ENCODE measurements at places on chromosomes 12 and 14.

GRCh38 chr14:59274991-59275391 is 86.5 kb downstream of the DAAM1 start:
- DNase-seq: no peak

GRCh38 chr12:8064131-8064530 is 2.0 kb downstream of the C3AR1 start:
- DNase-seq: peak; percentile 13

DNA sequence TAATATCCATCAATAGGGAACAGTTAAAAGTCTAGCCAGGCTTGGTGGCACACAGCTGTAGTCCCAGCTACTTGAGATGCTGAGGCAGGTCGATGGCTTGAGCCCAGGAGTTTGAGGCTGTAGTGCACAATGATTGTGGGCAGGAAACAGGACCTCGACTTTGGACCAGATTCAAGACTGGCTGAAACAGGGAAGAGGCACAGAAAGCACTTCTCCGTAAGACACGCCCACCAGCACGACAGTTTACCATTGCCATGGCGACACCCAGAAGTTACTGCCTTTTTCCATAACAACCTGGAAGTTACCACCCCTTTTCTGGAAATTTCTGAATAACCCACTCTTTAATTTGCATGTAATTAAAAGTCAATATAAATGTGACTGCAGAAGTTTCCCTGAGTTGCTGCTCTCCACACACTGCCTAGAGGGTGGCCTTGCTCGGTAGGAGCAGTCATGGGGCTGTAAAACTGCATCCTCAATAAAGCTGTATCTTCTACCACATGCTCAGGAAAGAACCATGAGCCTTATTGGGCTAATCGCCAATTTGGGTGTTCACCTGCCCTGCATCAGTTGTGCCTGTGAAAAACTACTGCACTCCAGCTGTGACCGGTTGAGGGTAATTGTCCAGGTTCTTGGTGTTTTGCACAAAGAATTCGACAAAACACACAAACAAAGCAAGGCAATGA is 4.6 kb upstream of the LRRC23 start:
- no peak for DNase-seq

DNA sequence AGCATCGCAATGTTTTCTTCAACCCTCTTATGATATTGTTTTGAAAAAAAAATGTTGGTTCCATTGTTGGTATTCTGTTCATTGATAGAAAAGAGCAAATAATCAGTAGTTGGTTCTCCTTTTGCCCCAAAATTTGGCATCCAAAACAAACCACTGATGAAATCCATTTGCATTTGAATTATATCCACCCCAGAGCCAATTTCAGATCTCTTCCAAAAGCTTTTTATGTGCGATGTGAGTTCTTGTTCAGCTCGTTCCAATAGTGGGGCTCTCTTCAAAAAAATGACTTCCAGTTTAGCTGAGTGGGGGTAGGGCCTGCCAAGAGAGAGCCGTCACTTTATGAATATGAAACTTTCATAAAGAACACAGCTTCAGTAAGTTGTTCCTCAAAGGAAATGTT is 130.7 kb downstream of the DIO2 start:
- DNase-seq: no peak

GRCh38 chr14:30450631-30451545 is 108.1 kb upstream of the G2E3 start:
- DNase-seq: no peak

DNA sequence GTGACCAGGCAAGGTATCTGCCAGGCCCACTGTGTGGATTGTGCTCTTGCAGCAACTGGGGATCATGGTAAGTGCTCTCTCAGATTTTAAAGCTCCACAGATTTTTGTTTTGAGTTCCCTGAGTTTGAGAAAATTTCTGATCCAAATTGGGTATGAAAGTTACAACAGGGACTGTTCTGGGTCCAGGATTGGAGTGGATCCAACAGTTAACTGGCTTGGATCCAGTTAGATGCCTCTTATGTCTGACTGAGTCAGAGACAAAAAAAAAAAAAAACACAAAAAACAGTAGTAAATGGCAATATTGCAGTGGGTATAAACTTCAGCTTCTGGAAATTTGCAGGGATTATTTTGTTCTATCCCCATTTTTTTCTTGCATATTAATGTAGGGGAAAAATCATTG is 598.8 kb downstream of the C12orf50 start:
- DNase-seq: no peak

DNA sequence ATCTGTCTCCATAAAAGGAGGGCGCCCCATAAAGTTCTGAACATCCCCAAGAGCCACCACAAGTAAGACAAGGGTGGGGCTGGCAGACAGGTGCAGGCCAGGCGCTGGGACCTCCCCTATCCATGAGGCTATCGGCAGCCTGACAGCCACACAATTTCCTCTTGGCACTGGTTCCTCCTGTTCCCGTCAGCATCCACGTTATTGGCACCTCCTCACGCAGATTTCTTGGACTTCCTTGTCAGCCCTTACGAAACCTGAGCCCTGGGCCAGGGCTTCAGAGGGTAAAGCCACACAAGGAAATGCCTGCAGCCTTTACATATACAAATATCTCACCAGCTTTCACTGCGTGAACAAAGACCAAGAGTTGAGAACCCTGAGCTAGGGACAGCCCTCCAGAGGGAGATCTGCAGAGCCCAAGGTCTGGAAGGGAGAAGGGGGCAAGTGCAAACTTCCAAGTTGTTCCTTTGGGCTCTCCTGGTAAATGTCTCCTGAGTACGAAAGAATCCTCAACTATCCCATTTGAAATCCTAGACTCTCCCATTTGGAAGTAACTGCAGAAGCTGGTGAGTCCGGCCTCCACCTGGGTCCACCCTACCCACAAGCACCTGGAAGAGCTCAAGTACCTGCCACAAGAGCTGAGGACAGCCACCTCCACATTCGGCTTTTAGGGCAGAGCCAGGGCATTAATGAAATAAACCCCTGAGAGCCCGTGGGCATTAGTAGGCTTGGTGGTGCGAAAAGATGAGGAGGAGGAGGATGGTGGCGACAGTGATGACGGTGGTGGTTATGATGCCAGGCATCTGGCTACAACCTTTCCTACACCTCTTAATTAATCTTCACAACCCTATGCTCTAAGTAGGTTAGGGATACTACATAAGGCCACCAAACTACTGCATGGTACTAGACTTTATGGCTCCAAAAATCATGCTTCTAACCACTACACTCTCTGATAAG is 5.5 kb upstream of the TC2N start:
- DNase-seq: no peak

All from MM.1S (cell line).